ENCODE measurements at places on chromosomes 2 and 18.

- DNase-seq: no peak
These were observed 54.8 kb upstream of the DOCK10 start for GRCh38 chr2:225097035-225097434.

DNA sequence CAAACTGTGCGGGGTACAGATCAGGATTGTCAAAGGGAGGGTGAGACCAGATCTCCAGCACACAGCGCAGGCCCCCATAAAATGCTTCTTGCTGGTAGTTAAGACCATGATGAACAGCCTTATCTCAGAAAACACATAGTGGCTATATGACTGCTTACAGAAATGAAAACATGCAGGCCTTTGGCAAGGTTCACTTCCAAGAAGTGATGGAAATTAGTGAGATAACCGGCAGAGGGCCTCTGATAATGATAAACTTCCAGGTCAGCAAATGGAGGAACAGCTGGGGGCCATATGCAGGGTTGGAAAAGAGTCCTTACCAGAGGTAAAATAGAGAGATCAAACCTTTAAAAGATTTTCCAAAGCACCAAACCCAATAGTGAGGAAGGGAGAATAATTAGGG lies 46.6 kb downstream of the CFAP221 start:
- no peak for DNase-seq

DNA sequence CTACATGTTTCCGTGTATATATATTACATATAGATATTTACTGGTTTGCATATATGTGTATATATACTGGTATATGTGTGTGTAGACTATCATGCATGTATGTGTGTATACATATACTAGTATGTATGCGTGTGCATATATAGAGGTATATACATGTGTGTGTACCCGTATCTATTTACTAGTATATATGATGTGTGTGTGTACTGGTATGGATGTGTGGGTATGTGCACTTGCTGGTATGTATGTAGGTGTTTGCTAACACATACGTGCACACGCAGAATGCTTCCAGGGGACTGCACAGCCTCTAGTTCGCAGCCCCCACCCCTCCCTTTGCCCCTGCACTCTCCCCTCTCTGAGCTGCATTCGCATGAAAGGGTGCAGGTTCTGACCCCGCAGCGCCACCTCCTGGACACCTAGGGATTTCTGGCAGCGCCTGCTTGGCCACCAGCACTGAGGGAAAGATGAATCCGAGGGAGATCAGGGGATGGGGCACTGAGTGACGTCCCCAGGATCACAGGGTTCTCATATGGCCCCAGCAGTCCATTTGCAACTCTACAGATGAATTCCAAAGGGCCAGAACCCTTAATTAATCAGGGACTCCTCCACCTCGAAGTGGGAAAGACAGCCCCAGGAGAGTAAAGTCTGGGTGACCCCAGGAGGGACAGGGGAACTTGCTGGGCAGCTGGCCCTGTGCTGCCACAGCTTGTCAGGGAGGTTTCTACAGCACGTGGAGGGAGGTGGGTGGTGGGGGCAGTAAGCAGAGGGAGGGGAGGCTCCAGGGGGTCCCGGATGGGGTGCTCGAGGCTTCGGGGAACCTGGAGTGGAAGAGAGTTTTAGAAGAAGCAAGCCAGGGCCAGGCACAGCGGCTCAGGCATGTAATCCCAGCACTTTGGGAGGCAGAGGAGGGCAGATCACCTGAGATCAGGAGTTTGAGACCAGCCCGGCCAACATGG lies 66.8 kb upstream of the ASAP2 start:
- peak; percentile 60 for DNase-seq

GRCh38 chr2:86623494-86624266 lies at the start of gene RNF103:
TSS of gene RNF103 (minus strand) at chr2:86623865. CDS start at chr2:86622886, 979 bp downstream.
- peak; percentile 90 for DNase-seq

DNA sequence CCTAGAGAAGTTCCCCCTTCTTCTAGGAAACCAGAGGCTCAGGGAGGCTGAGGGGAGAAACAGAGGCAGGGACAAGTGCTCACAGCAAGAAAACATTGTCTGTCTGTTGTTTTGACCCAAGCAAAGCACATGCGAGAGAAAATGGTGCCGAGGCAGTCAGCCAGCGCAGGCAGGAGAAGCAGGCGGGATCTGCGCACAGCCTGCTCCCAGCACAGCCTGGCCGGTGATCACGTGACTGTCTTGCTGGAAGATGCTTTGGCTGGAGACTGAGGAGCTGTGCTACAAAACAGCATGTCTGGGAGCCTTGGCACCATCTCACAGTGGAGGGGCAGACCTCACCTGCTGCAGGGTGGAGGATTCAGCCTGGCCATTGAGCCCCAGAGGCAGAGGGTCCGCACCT lies 93.7 kb upstream of the MYCN start:
- DNase-seq: no peak

DNA sequence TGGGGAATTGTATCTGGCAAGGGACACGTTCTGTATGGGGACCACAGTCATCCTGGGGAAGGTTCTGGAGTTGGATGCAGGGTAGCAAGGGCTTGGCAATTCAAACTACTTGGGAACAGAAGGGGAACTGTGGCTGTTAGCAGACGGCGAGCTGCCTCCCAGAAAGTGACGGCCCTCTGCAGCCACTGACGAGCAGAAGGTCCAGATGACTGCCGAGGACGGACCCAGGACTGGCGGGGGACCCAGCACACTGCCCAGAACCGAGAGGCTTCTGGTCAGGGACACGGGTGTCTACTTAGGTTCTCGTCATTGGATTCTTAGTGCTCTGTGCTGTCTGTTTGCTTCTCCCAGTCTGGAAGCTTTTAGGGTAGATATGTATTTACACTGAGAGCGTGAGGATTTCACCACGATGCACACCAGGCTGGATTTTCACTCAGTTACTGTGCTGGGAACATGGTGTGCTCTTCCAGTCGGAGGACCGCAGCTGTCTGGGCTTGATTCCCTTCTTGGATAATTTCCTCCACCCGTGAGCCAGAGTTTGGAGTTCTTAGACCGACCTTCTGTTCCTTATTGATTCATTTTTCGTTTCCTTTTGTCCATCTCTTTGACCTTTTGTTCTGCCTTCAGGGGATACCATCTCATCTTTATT lies 13.4 kb downstream of the GPR35 start:
- no peak for DNase-seq
